HCT116 (cell line): ENCODE measurements at places on chromosomes 7 and 10. TPM values are rescaled to one million over a fixed set of nuclear protein-coding genes. Genes with fewer than 3 reads are reported as not detected.

HOXA11 gene
- 6.8 TPM for total RNA-seq

PTPN20 gene
- total RNA-seq: not detected

- DNase-seq: no peak
- H3K27ac ChIP-seq: no peak overlapping the region
- H3K27me3 ChIP-seq: peaks cover 3% of the 10 kb centered on the region; the same call in 1 of the 2 replicates
- H3K4me1 ChIP-seq: peaks cover 47% of the 10 kb centered on the region
Observed at GRCh38 chr10:119543814-119544642, 1.5 kb upstream of the RGS10 start.

WDR91 gene
- 10.1 TPM for total RNA-seq

CHAT gene
- not detected for total RNA-seq

DNA sequence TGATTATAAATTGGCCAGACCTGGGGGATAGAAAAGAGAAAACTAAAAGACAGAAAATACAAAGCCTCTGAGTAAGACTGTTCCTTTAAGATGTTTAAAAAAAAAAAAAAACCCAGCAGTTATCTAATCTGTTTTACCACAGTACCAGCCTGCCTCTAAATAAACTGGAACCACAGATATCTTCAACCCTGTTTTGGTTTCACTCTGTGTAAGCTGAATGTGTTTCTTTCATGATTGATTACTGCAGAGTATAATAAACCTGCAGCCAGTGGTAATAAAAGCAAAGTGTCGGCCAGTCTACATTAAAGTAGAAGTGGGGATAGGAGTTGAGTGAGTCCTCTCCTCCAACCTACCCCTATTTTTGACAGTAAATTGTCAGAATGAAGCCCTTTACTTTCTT, 40.6 kb downstream of the MGAM2 start:
- no peaks in the 10 kb centered on the region for H3K27me3 ChIP-seq
- DNase-seq: no peak
- no peak overlapping the region for H3K4me3 ChIP-seq

- no peak overlapping the region for H3K27ac ChIP-seq
- H3K4me3 ChIP-seq: no peak overlapping the region
- peaks cover 52% of the 10 kb centered on the region for H3K27me3 ChIP-seq
- no peak for DNase-seq
- H3K4me1 ChIP-seq: no peaks in the 10 kb centered on the region
Observed at GRCh38 chr10:2856598-2856997, 210.8 kb upstream of the PFKP start.
